ENCODE measurements at places on chromosomes 6 and 20.

DNA sequence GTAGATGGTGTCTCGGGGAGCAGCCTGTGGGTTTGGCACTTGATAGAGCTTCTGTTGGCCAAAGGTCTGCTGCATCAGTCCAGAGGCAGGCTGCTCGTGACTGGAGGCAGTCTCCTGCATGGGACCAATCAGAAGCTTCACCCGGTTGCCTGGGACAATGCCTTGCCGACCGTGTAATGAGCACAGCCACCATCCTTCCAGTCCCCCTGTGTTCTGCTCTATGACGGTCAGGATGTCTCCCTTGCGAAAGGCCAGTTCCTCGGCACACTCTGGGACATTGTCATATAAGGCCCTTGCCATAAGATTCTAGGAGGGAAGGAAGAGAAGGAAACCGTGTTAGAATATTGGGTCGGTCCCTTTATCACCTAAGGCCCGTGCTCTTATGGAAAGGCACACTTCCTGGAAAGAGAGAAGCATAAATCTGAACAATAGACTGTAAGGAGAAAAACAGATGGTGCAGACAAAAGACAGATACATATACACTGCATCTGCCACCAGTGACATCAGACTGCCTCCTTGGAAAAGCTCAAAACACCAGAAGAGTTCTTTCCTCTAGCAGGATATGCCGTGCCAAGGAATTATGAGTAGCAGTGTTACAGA, 18.9 kb downstream of the NEDD9 start:
- DNase-seq: no peak

DNA sequence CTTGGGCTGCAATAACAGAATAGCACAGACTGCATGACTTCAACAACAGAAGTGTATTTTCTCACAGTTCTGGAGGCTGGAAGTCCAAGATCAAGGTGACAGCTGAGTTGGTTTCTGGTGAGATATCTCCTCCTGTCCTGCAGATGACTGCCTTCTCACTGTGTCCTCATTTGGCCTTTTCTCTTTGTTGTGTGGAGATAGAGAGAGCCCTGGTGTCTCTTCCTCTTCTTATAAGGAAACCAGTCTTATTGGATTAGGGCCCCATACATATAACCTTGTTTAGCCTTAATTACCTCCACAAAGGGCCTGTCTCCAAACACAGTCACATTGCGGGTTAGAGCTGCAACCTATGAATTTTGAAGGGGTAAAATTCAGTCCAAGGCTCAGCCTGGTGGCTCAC, 57.0 kb upstream of the BMP6 start:
- no peak for DNase-seq

GRCh38 chr20:21353236-21353635, 44.1 kb downstream of the NKX2-4 start:
- no peak for DNase-seq

GRCh38 chr20:1150218-1150617, 31.8 kb downstream of the PSMF1 start:
- DNase-seq: no peak

DNA sequence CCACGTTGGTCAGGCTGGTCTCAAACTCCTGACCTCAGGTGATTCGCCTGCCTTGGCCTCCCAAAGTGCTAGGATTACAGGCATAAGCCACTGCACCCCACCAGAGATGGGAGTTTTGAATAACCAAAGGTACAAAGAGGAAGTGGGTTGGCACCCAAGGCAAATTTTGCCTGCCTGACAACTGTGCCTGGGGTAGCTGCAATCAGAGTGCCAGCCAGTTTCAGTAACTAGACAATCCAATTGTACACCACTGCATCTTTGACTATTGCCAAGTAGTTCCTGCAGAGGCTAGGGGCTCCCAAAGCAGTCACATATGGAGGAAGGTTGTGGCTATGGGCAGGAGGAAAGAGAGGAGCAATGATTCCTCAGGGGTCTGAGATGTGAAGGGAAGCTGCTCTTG, 16.6 kb downstream of the ZC3H12D start:
- DNase-seq: no peak

GRCh38 chr6:117380298-117380697, 45.4 kb downstream of the ROS1 start:
- no peak for DNase-seq

GRCh38 chr6:166381733-166382499, 824 bp downstream of the MPC1 start:
- DNase-seq: peak; percentile 47

- DNase-seq: no peak
Observed at GRCh38 chr6:18545726-18546125, 158.6 kb downstream of the RNF144B start.

GRCh38 chr6:168232989-168233874, 86.3 kb downstream of the DACT2 start:
- DNase-seq: no peak

DNA sequence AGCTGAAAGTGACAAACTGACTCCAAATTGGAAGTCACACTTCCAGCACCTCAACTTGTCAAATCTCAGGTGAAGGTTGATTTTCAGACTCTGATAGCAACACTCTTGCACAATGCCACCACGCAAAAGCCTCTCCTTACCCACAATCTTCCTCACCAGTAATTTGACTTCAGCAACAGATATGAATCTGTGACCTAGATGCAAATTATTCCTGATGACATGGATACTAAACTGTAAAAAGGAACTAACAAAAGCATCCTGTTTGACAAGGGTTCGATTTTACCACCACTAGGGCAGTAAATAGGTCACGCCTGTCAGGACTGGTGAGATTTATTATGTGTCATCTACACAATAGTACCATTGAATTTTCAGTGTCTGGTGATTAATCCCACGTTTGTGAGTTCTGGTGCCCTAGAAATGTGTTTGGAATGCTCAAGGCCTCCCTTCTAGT, 134.4 kb upstream of the COL21A1 start:
- DNase-seq: no peak

- peak; percentile 27 for DNase-seq
Observed at GRCh38 chr20:34791289-34792020, 34.0 kb downstream of the NCOA6 start.

- no peak for DNase-seq
Observed at GRCh38 chr20:24241466-24241865, 228.0 kb upstream of the SYNDIG1 start.

DNA sequence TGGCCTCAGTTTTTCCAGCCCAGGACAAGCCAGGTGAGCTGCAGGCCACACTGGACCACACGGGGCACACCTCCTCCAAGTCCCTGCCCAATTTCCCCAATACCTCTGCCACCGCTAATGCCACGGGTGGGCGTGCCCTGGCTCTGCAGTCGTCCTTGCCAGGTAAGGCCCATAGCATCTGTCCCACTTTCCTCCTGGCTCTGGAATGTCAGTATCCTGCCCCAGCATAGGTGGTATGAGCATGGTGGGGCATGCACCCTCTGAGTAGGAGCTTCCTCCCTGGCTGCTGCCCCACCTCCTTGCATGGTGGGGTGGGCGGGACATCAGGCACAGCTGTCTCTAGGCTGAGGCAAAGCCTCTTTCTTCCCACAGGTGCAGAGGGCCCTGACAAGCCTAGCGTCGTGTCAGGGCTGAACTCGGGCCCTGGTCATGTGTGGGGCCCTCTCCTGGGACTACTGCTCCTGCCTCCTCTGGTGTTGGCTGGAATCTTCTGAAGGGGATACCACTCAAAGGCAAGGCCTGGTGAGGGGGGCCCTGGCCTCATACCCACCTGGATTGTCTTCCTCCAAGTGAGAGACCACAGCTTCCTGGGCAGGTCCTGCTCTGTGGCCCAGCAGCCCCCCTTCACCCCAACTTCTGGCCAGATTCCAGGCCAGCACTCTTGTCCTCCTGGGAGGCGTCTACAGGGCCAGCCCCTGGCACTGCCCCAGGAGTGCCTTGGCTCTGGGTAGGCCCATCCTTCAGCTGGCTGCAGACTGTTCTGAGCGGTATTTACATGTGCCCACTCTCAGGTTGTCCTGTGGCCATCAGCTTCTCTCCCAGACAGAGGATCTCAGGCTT, 9.1 kb downstream of the PI16 start:
- DNase-seq: peak; percentile 70

DNA sequence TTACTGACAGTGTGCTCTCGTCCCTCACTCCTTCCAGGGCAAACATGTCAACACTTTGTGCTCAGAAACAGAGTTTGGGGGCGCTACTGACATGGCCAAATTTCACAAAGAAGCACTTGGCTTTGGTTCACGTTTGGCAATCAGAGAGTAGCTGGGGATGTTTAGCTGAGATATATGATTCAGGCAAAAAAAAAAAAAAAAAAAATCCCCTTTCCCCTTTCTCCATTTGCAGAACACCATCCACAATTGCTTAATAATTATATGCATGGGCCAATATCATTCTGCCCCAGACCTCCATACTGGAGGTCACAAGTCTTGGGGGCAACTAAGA, 128.4 kb upstream of the ADGRF1 start:
- DNase-seq: no peak

GRCh38 chr6:138088326-138088762, 18.9 kb downstream of the PERP start:
- DNase-seq: peak; percentile 25
